GM04504 (cell line): ENCODE measurements at places on chromosomes 7 and 10.

- DNase-seq: no peak
These were observed 149.3 kb upstream of the FAM3C start for GRCh38 chr7:121545418-121545817.

- DNase-seq: no peak
These were observed 32.9 kb upstream of the LYZL1 start for GRCh38 chr10:29256019-29256418.

DNA sequence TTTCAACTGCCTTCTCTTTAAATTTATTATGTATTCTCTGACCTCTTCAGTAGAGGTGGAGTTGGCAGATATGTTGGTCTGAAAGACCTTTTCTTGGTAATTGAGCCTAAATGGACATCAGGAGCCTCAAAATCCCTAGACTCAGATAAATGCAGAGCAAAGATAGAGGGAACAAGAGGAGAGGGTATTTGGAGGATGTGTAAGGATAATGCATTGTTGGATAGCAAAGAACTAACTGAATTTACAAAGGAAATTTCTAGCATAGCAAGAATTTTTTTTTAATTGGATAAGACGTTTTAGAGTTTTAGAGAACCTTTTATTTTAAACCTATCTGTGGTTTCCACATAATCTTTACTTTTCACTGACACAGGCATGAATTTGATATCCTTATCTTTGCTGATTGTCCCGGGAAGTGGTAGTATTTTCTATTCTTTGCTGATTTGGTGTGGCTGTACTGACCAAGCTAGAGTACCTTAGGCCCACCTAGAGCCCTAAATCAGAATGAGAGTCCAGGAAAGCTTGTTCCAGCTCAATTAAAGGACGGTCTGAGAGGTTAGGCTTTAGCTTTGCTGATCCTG lies 91.3 kb downstream of the NRF1 start:
- DNase-seq: no peak

DNA sequence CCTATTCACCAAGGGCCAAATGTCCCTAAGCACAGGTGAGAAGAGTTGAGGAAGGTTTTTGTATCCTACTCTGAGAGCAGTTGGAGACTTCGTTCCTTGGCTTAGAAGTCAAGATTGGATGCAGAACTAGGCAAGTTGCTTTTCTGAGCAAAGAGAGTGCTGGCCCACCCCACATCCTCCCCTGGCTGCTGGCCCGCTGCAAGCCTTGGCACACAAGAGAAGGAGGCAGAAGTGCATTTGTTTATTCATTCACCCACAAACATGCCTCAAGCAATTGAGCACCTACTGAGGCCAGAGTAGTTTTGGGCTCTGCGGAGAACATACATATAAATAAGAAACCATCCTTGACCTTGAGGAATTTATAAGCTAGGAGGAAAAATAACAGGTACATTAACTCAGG lies 318.9 kb downstream of the KCNMA1 start:
- no peak for DNase-seq

- no peak for DNase-seq
These were observed 349.6 kb downstream of the CDC14C start for GRCh38 chr7:49273897-49274296.

DNA sequence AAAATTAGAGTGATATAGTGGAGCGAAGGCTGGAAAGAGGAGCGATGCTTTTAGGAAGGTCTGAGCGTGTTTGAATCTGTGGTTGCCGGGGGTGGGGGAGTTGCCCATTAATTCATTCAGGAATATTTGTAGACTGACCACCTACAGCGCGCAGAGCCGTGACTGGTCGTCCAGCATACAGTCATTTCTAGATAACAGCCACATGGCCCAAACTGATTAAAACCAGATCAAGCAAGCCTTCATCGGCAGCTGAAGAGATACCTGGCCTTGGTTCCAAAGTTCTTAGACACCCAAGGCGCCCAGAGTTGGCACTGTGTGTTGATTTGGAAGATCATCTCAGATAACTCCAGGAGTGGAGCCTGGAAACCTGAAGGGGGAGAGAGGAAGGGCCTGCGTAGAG lies 1.7 kb downstream of the PROSER2 start:
- DNase-seq: no peak

DNA sequence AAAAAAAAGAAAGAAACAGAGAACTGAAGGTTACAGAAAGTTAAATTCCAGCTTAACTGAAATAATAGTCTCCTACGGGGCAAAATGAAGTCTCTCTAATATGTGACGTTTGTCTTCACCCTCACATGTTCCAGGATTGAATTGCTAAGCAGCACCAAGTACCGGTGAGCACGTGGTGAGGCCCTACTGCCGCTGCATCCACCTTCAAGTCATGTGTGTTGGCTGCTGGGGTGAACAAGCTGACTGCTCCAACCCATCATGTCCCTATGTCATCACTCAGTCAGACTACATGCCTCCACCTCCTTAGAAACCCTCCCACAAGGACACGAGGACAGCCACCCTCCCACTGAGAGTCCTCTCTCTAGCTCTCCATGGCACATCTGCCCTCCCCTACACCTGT lies 35.4 kb upstream of the NPFFR1 start:
- DNase-seq: no peak

- DNase-seq: no peak
These were observed 41.7 kb downstream of the NPY start for GRCh38 chr7:24325708-24326107.

DNA sequence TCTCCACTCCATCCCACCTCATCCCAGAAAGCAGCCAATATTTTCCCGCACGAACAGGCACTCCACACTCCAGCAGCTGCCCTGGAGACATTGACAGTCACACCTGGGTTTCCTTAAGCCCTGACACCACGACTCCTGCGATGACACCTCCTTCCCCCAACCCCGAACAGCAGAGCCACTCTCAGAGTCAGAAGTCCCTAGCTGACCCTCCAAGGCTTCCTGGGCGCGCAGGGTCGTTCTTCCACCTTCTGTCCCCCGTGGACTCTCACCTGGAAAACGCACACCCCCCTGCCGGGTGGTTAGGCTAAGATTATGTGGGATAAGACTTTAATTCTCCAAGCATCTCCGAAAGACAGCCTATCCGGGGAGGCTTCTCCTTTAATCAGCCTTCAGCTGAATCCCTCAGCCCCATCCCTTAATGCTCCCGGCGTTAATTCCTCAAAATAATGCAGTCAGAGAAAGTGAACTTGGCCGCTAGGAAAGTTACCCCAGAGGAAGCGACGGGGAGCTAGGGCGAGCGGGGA lies 1.1 kb downstream of the DENND11 start:
- DNase-seq: no peak

- no peak for DNase-seq
These were observed 60.7 kb downstream of the VCL start for GRCh38 chr10:74058658-74059057.

GRCh38 chr7:101782896-101783295 lies 34.5 kb upstream of the CUX1 start:
- DNase-seq: no peak

DNA sequence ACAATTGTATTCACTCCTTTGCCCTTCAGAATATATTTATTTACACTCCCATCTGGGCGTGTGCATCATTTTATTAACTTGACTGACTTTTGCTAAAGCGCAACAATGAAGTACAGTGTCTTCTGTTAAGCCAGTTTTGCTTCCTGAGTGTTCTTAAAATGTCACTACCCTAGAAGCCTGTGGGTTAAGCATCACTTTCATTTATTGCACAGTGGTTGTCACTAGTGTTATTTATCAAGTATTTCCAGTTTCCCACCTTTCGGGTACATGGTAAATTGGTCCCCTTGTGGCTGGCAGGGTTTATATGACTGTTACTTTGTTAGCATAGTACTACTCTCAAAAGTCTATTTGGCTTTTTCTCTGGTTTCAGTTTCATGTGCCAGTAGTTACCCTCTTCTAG lies 3.3 kb downstream of the HILPDA start:
- DNase-seq: no peak

- no peak for DNase-seq
These were observed 34.4 kb upstream of the YAE1 start for GRCh38 chr7:39531818-39532217.

DNA sequence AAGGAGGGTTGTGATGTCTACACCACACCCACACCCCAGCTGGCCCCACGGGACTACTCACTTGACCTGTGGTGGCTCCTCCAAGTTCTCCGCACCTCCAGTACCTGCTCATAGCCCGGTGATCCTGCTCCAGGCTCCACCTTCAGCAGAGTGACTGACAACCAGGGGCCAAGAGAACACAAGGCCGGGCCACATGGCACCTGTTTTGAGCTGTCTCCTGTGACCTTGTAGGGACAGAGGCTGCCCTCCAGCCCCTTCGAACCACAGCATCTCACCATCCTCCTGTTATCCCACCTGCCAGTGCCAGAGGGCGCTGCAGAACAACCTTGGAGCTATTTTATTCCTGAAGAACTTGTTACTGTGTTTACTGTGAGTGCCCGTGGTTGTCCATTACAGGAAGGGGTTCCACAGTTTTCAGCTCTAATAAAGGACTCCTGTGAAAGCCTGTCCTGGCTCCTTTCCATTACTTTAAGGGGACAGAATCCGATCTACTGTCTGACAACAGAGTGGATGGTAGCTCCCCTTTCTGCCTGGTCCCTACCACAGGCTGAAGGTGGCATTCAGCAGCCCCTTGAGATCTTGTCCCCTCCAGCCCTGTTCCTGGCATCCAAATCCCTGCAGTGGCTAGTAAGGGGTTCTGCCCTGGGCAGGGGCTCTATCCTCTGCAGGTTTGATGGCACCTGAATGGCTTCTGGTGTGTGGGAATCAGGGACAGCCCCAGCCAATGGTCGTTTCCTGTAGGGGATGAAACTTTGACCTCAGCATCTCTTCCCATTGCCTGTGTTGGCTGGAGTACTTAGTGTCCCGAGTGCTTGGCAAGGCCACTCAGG lies 50.8 kb downstream of the C10orf120 start:
- DNase-seq: no peak

DNA sequence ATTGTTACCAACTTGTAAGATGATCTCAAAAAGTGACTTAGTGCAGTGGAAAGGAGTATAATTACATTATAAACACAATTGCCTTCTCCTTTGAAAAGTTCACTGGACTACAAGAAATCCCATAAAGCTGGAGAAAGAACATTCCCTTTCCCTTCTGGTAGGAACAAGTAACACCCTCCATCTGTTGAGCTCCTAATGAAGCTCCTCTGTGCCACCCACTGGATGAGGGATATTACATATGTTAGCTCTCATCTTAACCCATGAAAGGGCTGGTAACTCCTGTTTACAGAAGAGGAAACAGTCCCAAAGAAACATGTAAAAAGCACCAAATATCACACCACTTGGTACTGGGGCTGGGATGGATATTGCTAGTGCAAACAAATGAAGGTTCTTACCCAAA lies 8.1 kb downstream of the PGAM1 start:
- no peak for DNase-seq

GRCh38 chr10:92740762-92741161 lies 51.0 kb downstream of the HHEX start:
- DNase-seq: no peak

- no peak for DNase-seq
These were observed 63.5 kb downstream of the LHPP start for GRCh38 chr10:124524991-124525653.

DNA sequence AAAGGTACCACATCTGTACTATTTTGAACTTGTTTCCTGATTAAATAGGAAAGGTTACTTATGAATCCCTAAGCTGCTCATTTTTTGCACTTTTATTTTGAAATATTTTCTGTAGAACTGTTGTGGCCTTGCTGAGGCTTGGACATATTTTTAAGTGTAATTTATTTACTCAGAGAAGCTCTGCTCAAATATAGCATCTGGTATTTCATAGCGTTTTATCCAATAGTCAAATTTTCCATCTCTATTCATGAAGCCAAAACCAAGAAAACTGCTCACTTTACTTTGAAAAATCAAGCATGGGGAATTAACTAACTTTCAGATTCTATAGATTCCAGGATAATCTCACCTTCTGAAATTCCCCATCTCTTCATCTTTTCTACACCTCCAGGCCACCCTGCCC lies 6.6 kb upstream of the FAM3C start:
- DNase-seq: no peak

DNA sequence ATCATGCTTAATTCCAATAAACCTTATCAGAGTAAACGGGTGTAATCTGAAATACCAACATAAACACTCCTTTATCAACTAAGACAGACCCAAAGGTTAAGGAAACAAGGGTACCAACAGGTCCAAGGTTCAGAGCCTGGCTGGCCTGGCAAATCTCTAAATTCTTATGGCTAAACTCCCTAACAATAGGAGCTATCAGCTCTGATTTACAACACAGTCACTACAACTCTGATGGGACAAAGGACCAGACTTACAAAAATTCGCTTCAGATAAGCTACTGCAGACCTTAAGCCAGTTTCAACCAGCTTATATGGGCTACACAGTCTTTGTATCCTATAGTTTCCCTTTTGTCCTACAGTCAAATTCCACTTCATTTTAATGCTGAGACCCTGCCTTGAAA lies 381.9 kb downstream of the ZWINT start:
- DNase-seq: no peak

DNA sequence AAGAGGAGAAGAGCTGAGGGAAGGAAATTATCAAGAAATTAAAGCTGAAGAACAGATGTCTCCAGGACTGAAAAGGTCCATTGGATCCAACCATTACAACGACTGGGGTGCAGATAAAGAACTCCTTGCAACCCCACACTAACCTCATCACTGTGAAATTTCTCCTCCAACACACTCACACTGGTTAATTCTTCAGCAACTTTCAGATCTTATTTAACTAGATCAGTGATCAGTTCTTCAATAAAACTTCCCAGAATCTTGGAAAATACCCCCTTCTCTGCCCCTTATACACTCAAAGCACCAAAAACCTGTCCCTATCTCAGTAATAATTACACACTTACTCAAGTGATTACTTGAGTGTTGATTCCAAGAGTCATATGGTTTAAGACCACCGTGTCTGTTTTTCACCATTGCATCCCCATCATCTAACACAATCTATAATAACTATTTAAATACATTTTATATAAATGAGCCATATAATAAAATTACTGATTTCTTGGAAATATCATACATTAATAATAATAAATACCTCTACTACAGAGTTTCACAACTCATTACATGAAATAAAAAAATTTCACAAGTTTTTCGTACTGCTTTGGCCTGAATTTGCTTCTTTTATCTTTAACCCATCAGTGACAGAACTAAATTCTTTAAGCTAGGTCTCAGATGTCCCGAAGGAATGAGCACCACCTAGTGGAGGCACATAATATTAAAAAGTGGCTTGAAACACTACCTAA lies 123.7 kb downstream of the MPP7 start:
- peak; percentile 43 for DNase-seq

DNA sequence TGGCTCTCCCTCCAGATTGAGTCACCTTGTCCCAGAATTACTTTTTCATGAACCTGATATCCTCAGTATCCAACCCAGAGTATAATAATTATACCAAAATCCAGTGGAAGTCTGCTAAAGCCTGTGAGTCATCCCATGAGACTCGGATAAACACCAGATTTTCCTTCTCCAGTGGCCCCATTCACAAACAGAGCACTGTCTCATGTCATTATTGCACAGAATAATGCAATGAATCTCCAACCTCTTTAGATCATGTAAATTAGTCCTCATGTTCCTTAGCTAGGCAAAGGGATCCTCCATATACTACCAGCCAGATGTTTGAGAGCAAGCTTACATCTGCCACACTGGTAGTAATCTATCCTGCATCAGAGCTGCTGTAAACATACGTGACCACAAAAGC lies 89.0 kb downstream of the AMPH start:
- DNase-seq: peak; percentile 41
